ENCODE measurements at places on chromosomes 2 and 18.

GRCh38 chr2:26074676-26075075 lies 40.8 kb downstream of the RAB10 start:
- no peak for DNase-seq

DNA sequence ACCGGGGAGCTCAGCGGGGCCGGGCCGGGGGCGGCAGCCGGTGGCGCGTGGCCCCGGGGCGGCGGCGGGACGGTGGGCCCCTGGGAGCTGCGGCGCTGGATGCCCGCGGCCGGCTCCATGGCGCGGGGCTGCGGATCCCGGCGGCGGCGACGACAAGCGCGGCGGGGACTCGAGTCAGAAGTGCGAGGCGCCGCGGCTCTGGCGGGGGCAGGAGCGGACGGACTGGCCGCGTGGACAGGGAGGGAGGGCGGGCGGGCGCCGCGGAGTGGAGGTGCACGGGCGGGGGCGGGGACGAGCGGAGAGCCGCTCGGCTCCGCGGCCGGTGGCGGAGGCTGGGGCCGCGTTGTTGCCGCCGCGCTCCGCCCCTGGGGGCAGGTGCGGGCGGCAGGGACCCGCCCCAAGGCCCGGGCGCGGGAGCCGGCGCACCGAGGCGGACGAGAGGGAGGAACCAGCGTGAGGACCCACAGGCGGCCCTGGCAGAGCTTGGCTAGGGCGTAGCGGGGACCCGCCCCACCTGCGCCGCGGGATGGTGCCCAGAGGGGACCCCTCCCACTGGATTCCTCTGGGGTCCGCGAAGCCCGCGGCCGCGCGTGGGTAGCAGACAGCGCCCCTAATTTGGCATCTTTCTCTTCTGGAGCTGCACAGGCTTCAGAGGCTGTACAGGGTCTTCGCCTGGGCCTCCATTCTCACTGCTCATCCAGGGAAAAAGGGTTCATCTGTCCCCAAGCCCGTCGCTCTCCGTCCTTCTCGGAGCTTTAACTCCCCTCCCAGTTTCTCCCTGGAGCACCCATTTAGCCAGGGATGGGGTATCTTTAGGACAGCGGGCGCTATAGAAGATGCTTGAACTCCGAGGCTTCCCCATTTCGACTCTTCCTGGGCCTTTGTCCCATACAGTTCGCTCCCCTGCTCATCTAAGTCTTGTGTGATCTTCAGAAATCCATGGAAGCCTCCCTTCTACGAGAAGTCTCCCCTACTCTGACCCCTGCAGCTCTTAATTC lies at the start of gene TMEM163:
TSS of gene TMEM163 (minus strand) at position 184 of the 998 bp plus-strand sequence.
- peak; percentile 56 for DNase-seq

DNA sequence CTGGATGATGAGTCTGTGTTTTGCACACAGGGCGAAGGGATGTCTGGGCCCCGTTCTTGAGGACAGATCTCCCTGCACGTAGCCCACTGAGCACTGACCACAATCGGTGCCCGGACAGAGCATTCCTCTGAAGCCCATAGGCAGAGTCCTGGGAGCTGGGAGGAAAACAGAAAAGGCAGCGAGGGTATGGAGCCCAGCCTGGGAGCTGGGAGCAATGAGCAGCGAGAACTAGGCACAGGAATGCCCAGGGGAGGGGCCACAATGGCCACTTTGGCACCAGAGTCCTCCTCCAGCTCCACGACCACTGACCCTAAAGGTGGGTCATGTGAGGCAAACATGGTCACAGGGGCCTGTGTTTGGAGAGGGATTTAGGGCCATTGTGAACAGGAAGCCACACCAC lies 333.9 kb downstream of the EIPR1 start:
- DNase-seq = no peak

DNA sequence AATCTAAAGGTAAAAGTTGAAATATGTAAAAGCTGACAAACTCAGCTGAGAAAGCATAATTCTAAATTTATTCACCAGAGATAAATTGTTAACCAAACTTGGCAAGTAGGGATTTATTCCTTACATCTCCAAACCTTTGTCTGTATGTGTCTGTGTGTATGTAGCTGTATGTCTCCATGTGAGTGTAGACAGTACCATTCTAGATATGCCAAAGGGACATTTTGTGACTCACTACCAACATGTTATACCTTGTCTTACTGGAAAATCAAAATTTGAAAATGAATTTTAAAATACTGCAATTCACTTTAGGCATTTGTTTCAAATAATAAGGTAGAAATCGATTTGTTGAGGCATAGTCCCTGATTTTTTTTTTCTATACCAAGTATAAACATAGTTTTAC lies 102.1 kb downstream of the ABCA12 start:
- DNase-seq = no peak

GRCh38 chr2:180955101-180955500 lies 25.3 kb upstream of the UBE2E3 start:
- DNase-seq = no peak

DNA sequence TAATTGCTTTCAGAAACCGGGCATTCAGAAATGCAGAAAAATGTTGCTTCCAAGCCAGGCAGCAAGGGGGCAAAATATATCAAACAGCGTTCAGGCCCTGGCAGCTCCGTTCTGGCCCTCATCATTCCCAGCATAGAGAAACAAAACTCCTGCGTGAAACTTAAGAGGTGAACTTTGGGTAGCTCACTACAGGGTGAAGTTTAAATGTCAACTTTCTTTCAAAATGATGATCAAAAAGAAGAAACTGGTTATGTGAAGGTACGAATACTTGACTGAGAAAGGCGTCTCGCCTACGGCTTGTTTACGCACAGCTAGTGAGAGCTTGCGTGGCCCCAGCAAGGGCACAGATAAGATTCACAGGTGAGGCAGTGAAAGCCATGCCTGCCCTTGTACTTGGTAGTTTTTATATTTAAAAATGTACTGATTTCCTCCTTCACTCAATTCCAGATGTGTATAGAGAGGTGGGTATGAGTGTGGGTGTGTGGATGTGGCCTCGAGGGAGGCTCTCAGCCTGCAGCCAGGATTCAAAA lies 127.5 kb downstream of the NFATC1 start:
- DNase-seq = no peak

- no peak for DNase-seq
Observed at GRCh38 chr2:44801841-44802776, 139.4 kb upstream of the SIX3 start.

- no peak for DNase-seq
Observed at GRCh38 chr18:26471027-26471426, 77.3 kb downstream of the KCTD1 start.

GRCh38 chr2:236972491-236973342 lies 113.0 kb upstream of the COPS8 start:
- no peak for DNase-seq

GRCh38 chr2:16656784-16657391 lies 8.7 kb downstream of the CYRIA start:
- no peak for DNase-seq

DNA sequence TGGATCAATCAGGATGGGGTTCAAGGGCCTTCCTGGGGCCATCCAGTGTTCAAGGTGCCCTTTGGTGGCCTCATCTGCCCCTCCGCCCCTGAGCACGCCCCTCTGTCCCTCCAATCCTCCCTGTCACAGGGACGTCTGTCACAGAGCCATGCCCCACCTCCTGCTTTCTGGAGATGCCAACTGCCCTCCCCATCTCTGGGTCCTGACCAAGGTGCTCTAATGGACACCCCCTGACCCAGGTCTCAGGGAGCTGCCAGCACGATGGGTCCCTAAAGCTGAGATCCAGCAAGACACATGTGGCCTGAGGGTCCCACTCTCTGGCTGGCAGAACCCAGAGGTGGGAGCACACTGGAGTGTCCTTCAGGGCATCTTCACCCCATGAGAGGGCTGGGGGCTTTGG lies 2.1 kb upstream of the TEKT4 start:
- DNase-seq = no peak
